ENCODE measurements at places on chromosomes 1 and 21. TPM values are rescaled to one million over a fixed set of nuclear protein-coding genes. Genes with fewer than 3 reads are reported as not detected.

GRCh38 chr1:207342332-207342731 lies 20.9 kb downstream of the CD55 start:
- DNase-seq, result no peak
- H3K4me3 ChIP-seq, result no peak overlapping the region
- peaks cover 45% of the 10 kb centered on the region for H3K36me3 ChIP-seq
- no peak overlapping the region for H3K27ac ChIP-seq
- H3K4me1 ChIP-seq, result peaks cover 29% of the 10 kb centered on the region
- H3K27me3 ChIP-seq, result no peaks in the 10 kb centered on the region

DNA sequence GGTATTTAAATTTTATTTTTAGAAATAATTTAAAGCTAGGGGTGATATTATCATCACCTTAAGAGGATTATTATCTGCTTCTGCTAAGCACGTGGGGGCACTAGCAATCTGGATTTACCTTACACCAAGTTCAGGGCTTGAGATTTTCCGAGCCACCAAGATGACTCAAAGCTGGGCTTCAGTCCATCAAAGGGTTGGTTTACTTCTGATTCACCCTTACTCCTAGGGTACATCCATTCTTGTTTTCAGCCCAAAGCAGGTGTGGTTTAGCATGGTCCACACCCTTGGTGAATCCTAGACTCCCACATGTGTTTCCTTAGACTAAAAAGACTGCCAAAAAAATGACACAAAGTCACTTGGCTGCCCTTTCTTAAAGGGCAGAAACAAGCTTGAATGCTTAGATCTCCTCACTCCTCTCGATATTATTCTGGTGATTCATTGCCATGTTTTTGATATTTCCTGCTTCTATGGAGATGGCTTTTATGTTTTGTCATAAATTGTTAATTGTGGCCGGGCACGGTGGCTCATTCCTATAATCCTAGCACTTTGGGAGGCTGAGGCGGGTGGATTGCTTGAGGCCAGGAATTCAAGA lies 9.8 kb upstream of the PRSS38 start:
- no peak overlapping the region for H3K27ac ChIP-seq
- no peaks in the 10 kb centered on the region for H3K4me1 ChIP-seq
- no peak for DNase-seq
- H3K27me3 ChIP-seq, result no peaks in the 10 kb centered on the region

- H3K27ac ChIP-seq, result peak overlapping the region; percentile 42
- no peaks in the 10 kb centered on the region for H3K27me3 ChIP-seq
- no peaks in the 10 kb centered on the region for H3K36me3 ChIP-seq
- H3K4me1 ChIP-seq, result no peaks in the 10 kb centered on the region
Observed at GRCh38 chr1:22163564-22163963, 20.7 kb upstream of the WNT4 start.

- no peak overlapping the region for H3K27ac ChIP-seq
- no peak overlapping the region for H3K4me3 ChIP-seq
- no peaks in the 10 kb centered on the region for H3K36me3 ChIP-seq
- H3K4me1 ChIP-seq, result no peaks in the 10 kb centered on the region
Observed at GRCh38 chr21:24899138-24899537, 708.1 kb downstream of the MRPL39 start.

GRCh38 chr1:219220945-219221344 lies 47.3 kb downstream of the LYPLAL1 start:
- H3K36me3 ChIP-seq, result peaks cover 11% of the 10 kb centered on the region
- no peak overlapping the region for H3K4me3 ChIP-seq
- H3K27me3 ChIP-seq, result no peaks in the 10 kb centered on the region
- no peaks in the 10 kb centered on the region for H3K4me1 ChIP-seq
- no peak for DNase-seq
- H3K27ac ChIP-seq, result no peak overlapping the region

GRCh38 chr1:22387919-22388580 lies 63.6 kb upstream of the ZBTB40 start:
- no peaks in the 10 kb centered on the region for H3K4me1 ChIP-seq
- no peak for DNase-seq
- H3K4me3 ChIP-seq, result no peak overlapping the region
- no peak overlapping the region for H3K27ac ChIP-seq

DNA sequence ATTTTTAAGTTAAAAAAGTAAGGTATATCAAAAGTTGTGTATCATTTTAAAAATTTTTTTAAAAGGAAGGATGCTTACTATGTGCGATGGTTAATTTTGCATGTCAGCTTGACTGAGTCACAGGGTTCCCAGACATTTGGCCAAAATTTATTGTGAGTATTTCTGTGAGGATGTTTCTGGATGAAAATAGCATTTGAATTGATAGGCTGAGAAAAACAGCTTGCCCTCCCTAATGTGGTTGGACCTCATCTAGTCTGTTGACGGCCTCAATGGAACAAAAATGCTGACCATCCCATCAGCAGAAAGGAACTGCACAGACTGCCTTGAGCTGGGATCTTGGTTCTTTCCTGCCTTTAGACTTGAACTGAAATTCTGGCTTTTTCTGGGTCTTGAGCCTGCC lies 724.5 kb downstream of the NCAM2 start:
- H3K27ac ChIP-seq, result no peak overlapping the region
- H3K4me3 ChIP-seq, result no peak overlapping the region
- H3K4me1 ChIP-seq, result no peaks in the 10 kb centered on the region
- H3K36me3 ChIP-seq, result no peaks in the 10 kb centered on the region
- DNase-seq, result no peak
- no peaks in the 10 kb centered on the region for H3K27me3 ChIP-seq

DNA sequence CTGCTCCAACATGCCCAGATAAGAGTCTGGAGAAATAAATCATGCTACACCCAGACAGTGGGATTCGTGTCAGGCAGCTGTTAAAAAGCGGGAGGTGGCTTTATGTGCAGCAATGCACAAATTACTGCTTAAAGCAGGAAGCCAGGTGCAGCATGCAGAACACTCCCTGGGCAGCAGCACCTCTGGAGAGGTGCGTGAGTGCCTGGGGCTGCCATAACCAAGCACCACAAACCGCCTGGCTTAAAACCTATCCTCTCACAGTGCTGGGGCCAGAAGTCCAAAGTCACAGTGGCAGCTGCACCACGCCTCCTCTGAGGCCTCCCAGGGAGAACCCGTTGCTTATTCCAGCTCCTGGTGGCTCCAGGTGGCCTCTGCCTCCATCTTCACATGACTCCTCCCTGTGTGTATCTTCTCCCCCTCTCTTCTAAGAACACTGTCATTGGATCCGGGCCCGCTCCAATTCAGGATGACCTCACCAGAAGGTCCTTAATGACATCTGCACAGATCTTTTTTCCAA lies 115.6 kb downstream of the SIK1 start:
- H3K27ac ChIP-seq, result no peak overlapping the region
- H3K4me1 ChIP-seq, result no peaks in the 10 kb centered on the region
- H3K4me3 ChIP-seq, result no peak overlapping the region
- no peak for DNase-seq
- H3K36me3 ChIP-seq, result no peaks in the 10 kb centered on the region

DNA sequence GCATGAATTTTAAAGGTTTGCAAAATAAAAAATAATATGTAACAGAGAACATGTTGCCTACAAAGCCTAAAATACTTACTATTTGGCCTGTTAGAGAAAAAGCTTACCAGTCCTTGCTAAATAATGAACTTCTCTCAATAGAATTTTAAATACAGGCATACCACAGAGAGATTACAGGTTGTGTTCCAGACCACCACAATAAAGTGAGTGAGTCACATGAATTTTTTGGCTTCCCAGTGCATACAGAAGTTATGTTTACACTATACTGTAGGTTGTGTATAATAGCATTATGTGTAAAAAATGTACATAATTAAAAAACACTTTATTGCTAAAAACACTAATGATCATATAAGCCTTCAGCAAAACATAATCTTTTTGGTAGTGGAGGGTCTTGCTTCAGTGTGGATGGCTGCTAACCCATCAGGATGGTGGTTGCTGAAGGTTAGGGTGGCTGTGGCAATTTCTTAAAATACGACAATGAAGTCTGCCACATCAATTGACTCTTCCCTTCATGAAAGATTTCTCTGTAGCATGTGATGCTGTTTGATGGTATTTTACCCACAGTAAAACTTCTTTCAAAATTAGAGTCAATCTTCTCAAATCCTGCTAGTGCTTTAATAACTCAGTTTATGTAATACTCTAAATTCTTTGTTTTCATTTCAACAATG lies 48.6 kb downstream of the SCYL3 start:
- DNase-seq, result no peak
- no peak overlapping the region for H3K4me3 ChIP-seq
- H3K27ac ChIP-seq, result no peak overlapping the region
- H3K27me3 ChIP-seq, result no peaks in the 10 kb centered on the region

GRCh38 chr1:192488058-192488457 lies 87.5 kb upstream of the RGS1 start:
- no peaks in the 10 kb centered on the region for H3K27me3 ChIP-seq
- no peak overlapping the region for H3K27ac ChIP-seq
- H3K36me3 ChIP-seq, result no peaks in the 10 kb centered on the region
- no peaks in the 10 kb centered on the region for H3K4me1 ChIP-seq

GRCh38 chr21:14737922-14738321 lies 191.8 kb upstream of the SAMSN1 start:
- H3K27me3 ChIP-seq, result no peaks in the 10 kb centered on the region
- H3K4me3 ChIP-seq, result no peak overlapping the region
- no peak for DNase-seq
- H3K36me3 ChIP-seq, result no peaks in the 10 kb centered on the region
- peaks cover 11% of the 10 kb centered on the region for H3K4me1 ChIP-seq

GRCh38 chr1:39196244-39197215 lies 8.0 kb upstream of the MACF1 start:
- H3K4me1 ChIP-seq, result peaks cover 96% of the 10 kb centered on the region
- H3K36me3 ChIP-seq, result no peaks in the 10 kb centered on the region

GRCh38 chr1:7046891-7047290 lies 261.6 kb downstream of the CAMTA1 start:
- no peak overlapping the region for H3K27ac ChIP-seq
- no peak overlapping the region for H3K4me3 ChIP-seq
- H3K36me3 ChIP-seq, result no peaks in the 10 kb centered on the region
- H3K4me1 ChIP-seq, result no peaks in the 10 kb centered on the region
- DNase-seq, result no peak
- peaks cover 19% of the 10 kb centered on the region for H3K27me3 ChIP-seq

- H3K27me3 ChIP-seq, result no peaks in the 10 kb centered on the region
- no peak overlapping the region for H3K4me3 ChIP-seq
- no peaks in the 10 kb centered on the region for H3K36me3 ChIP-seq
Observed at GRCh38 chr1:99439433-99440075, 175.3 kb downstream of the PLPPR4 start.

DNA sequence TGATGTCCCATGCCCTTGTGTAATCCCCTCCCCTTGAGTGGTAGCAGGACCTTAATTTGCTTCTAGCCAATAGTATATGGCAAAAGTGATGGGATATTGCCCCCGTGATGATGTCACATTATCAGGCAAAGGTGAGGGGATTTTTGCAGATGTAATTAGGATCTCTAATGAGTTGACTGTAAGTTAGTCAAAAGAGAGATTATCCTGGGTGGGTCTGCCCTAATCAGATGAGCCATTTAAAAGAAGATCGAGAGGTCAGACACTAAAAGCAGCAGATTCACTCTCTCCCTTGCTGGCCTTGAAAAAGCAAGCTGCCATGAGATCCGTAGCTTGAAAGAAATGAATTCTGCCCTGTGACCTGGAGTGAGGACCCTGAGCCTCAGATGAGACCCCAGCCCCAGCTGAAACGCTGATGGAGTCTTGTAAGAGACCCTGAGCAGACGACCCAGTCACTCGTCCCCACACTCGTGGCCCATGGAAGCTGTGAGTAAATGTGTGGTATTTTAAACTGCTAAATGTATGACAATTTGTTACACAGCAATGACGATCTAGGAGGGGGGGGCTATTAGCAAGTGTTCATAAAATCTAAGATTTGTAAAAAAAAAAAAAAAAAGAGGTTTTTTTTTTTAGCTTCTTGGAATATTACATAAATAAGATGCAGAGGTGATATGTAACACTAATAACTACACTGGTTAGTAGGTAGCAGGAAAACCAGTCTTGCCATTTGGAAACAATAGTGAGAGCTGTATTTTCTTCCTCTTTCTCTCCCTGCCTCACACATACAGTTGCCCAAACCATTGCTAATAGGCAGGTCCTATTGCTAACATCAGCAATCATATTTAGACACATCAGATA lies 50.3 kb upstream of the TARBP1 start:
- H3K36me3 ChIP-seq, result no peaks in the 10 kb centered on the region
- H3K4me3 ChIP-seq, result no peak overlapping the region
- H3K27ac ChIP-seq, result peak overlapping the region; percentile 52
- H3K27me3 ChIP-seq, result no peaks in the 10 kb centered on the region

GRCh38 chr21:14869984-14870852 lies 194.6 kb downstream of the NRIP1 start:
- H3K27me3 ChIP-seq, result no peaks in the 10 kb centered on the region
- no peak overlapping the region for H3K4me3 ChIP-seq
- H3K36me3 ChIP-seq, result no peaks in the 10 kb centered on the region
- no peak for DNase-seq
- no peak overlapping the region for H3K27ac ChIP-seq

DNA sequence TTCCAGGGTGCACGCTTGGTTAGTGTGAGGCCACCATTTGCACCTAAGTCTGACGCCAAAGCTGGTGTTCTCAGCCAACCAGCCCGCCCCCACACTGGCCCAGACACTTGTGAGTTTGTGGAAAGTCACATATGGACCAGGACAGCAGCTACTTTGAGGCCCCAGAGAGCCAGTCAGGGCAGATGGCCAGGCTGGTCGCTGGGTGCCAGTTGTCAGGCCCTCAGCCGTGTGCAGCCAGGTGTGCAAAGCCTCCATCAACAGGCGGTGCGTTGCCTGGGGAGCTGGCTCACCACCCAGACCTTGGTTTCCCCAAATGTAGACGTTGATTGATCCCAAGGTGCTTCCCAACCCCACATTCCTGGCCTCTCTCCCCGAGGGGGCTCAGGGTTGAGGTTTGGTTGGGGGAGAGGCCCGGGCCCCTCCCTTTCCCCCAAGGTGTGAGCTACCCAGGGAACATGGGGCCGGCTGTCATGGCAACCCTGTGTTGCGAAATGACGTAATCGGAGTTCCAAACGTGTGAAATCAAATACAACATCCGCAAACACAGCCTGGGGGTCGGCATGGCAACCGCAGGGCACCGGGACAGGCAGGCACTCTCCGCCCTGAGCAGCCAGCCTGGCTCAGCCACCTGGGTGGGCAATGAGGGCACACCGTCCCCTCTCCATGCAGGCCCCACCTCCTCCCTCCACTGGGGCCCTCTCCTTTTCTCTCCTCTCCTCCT lies 42.2 kb upstream of the WNT4 start:
- no peaks in the 10 kb centered on the region for H3K27me3 ChIP-seq
- H3K36me3 ChIP-seq, result no peaks in the 10 kb centered on the region
- H3K27ac ChIP-seq, result no peak overlapping the region
- no peak for DNase-seq
- no peak overlapping the region for H3K4me3 ChIP-seq

GRCh38 chr1:68600049-68600661 lies 103.3 kb upstream of the DEPDC1 start:
- no peak overlapping the region for H3K4me3 ChIP-seq
- no peak overlapping the region for H3K27ac ChIP-seq
- H3K4me1 ChIP-seq, result no peaks in the 10 kb centered on the region
- no peaks in the 10 kb centered on the region for H3K36me3 ChIP-seq
- DNase-seq, result no peak

- no peak overlapping the region for H3K27ac ChIP-seq
- no peak for DNase-seq
- no peaks in the 10 kb centered on the region for H3K36me3 ChIP-seq
- H3K4me1 ChIP-seq, result no peaks in the 10 kb centered on the region
Observed at GRCh38 chr1:246107516-246108277, 399.4 kb downstream of the SMYD3 start.

Gene RGS1
- 24.0 TPM for polyA plus RNA-seq

Gene CACNA1E
- 0.09 TPM for polyA plus RNA-seq

Gene MRAP
- polyA plus RNA-seq, result 0.09 TPM

Gene DYNLT4
- 0.58 TPM for polyA plus RNA-seq

Gene THEM5
- polyA plus RNA-seq, result not detected

Gene RGS8
- not detected for polyA plus RNA-seq

Gene CFAP141
- not detected for polyA plus RNA-seq

Gene RNU1-4
- polyA plus RNA-seq, result not detected
